ENCODE measurements at places on chromosomes 4 and X.

GRCh38 chr4:100889401-100889800 lies 371.6 kb upstream of the EMCN start:
- no peak for DNase-seq

GRCh38 chr4:113619526-113619925 lies 142.0 kb downstream of the CAMK2D start:
- DNase-seq: no peak

GRCh38 chrX:1493412-1493811 lies 40.7 kb upstream of the ASMTL start:
- DNase-seq: no peak

DNA sequence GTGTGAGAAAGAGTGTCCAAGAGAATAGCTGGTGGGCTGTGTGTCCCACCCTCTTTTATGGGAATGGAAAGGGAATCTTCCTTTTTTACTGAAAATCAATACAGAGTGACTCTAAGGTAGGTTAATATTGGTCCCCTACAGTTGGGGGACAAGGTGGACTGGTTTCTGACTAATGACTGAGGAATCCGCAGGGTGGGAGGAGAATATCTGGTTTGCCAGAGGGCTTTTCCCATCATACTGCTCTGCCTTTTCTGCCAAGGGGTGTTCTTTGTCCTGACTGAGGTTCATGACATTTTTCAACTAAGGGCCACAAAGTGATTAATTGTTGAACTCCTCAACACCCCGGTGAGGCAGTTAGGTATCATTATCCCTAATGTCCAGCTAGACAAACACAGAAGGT lies 261.6 kb downstream of the SPATA18 start:
- no peak for DNase-seq

- DNase-seq: no peak
Measured at GRCh38 chrX:20459410-20460350, 193.0 kb upstream of the RPS6KA3 start.

GRCh38 chr4:94175553-94176261 lies 32.0 kb upstream of the SMARCAD1 start:
- DNase-seq: no peak

GRCh38 chr4:55080174-55080865 lies 45.1 kb downstream of the KDR start:
- DNase-seq: no peak

DNA sequence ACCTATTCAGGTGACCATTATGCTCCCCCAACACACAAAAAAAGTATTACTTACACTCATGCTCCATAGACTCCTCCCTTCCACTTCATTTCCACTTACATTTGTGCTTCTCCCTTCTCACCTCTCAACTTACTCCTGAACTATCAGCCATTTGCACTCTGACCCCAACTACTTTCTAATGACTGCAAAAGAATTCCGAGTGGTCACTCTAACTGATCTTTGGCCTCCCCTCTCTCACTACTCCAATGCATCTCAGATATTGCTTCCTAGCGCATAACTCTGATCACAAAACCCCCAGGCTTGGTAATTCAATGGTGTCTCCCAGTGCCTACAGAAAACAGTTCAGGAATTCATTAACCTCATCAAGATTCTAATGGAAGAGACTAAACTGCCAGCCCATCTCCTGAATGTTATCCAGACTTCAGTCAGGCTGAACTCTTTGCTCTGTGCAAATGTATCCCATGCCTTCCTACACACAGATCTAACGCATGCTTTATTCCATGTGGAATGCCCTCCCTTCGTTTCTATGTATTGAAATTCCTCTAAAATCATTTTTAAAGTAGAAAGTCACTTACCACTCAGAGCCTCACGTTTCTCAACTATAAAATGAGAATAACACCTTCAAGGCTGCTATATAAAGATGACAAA lies 61.1 kb downstream of the FRYL start:
- no peak for DNase-seq

- DNase-seq: no peak
Measured at GRCh38 chrX:71095033-71095432, 618 bp upstream of the FOXO4 start.

GRCh38 chrX:42195506-42195905 lies 272.2 kb upstream of the CASK start:
- no peak for DNase-seq

DNA sequence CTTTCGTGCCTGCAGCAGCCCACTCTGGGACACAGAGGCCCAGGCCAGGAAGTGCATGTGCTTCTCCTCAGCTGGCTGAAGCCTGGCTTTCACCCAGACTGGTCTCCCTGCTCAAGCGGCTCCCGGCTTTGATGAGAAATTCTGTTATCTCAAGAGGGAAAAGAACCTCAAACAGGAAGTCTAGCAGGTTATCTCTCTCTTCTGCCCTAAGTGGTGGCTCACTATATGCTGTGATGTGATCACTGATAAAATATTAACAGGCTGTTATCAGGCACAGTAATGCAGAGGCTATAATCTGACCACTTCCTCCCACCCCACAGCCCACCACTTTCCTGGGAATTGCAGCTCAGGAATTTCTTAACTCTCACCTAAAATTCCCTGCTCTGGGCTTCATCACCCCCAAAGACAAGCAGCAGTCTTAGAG lies 13.3 kb downstream of the CLDN2 start:
- DNase-seq: no peak

GRCh38 chr4:144787365-144788258 lies 141.7 kb downstream of the HHIP start:
- no peak for DNase-seq

DNA sequence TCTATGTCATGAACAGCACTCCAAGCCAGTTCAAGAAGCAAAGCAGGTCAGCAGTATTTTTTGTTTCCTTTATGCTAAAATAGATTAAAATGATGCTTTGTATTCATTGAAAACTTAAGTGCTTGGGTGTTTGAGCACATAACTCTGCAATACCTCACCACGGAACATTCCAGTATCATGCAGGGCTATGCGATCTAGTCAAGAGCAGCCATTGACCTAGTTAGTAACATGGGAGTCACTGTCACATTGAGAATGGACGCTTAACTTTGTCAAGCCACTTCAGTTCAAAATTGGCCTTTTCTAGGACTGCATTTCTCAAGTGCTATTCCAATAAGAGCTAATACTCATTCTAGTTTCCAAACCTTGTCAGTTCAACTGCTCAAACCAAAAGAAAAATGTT lies 160.1 kb upstream of the FSTL5 start:
- no peak for DNase-seq

GRCh38 chr4:77047037-77047436 lies 28.8 kb downstream of the CCNI start:
- DNase-seq: no peak

DNA sequence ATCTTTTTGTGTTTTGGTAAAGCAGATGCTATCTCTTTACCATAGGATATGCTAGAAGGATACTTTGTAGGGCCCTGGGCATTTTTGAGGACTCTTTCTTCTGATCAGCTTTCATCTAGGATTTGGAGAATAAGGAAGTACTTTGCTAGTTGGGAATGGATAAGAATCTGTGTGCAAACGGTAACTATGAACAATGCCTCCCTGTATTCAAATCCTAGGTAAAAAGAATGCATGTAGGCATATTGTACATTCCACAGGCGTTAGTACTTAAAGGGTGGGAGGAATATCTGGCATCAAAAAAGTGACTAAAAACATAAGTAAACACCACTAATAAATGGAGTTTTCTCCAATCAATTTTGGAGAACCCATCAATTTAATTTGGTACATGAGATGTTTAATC lies 59.7 kb downstream of the SH3BGRL start:
- no peak for DNase-seq

DNA sequence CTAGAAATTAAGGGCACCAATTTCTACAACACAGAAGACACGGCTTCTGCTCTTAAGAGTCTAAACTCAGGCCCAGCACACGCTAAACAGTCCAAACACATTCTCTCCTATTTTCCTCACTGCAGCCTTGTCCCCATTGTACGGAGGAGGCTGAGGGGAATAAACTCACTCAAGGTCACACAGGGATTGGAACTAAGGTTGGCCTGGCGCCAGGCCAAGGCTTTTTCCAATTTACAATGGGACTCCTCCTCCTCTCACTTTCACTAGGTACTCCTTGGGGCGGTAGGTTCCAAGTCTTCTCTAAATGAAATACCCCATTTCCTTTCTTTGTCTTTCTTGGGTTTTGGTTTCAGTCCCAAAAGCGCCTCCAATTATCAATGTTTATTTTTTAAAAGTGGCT lies 48.7 kb upstream of the CRMP1 start:
- no peak for DNase-seq

DNA sequence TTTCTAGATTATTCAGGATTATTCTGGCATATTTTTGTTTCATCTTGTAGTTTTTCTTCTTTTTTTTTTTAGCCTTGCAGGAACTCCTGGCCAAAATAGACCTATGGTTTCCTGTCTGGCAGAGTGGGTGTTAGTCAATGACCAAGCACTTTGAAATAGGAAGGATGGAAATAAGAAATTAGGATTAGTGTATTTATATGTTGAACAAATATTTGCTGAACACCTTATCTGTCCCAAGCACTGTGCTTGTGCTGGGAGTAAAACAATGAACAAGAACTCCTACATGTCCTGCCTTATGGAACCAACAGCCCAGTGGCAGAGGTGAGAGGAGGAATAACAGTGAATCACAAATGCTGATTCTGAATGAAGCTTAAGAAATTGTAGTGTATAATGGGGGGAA lies 4.5 kb downstream of the MMRN1 start:
- DNase-seq: no peak

DNA sequence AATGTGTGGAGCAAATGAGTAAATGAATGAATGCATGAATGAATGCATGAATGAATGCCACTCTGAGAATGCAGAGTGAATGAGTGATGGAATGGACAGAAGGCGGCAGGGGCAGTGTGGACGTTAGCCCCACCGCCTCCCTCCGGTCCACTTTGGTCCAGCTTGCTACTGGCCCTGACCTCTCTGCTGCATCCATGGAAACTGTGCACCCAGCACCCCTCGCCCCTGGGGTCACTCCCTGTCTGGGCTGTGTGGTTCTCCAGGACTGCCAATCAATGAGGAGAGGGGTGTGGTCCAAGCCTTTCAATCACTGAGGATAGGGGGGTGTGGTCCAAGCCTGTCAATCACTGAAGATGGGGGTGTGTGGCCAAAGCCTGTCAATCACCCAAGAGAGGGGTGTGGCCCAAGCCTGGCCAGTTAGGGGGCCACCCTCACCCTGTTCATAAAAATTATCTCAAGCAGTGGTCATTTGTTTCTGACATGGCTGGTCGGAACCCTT lies 39.2 kb upstream of the ASMTL start:
- DNase-seq: no peak

DNA sequence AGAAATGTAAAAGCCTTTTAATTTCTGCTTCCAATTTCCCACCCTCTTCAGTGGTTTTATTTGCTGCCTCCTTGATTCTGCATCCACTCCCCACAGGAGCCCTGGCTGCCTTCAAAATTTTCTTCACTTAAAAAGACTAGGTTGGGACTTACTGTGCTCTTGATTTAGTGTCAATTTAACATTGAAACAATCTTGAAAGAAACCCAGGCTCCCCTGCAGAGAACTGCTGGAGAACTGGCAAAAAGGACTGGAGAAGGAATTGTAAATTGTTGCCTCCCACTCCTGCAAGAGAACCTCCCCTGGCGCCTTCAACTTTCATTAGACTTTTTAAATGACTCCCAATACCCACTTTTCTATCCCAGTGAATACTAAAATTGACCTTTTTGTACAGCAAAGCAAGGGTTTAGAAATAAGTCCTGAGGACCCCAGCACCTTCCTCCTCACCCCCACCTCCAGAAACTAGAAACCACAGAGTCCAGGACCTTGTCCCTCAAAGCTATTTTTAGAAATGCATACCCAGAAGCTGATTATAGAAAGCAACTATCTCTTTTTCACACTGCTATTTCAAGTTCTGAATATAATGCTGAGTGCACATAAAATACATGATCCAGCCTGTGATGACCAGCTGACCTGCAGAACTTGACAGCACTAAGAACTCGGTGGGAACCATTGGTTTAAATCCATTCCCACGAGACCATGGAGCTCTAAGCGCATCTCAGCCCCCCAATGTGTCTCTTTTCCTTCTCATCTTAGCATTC lies 155.5 kb downstream of the INPP4B start:
- peak; percentile 36 for DNase-seq

DNA sequence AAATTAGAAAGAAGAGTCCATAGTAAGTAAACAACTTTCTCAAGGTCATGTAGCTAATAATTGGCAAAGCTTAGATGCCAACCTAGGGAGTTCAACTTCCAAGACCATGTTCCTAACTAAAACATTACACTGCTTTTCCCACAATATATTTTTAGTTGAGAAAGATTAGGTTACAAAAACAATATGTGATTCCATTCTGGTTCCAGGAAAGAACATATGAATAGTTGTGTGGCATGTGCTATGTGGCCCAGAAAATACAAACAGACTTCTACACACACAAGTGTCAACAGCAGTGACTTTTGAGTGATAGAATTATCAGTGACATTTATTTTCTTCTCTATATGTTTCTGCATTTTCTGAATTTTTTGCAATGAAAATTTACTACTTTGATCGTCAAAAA lies 62.7 kb upstream of the EDNRA start:
- DNase-seq: no peak

- DNase-seq: no peak
Measured at GRCh38 chr4:165677081-165677480, 196.0 kb upstream of the TLL1 start.

DNA sequence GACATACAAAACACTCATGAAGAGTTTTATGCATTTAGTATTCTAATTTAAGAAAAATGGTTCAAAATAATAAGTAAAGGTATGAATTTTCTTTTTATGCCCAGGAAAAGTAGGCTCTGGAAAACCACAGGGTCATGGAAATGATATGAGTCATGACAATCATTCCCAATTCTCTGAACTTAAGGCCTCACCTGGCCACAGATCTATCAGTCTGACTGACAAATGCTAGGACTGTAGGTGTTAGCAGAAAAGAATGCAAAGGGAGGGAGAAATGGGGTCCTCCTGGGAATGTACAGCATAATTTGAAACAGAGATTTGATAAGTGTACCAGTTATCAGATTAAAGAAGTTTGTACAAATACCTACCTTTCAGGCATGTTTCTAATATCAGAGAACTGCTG lies 270.5 kb upstream of the ARSJ start:
- no peak for DNase-seq

DNA sequence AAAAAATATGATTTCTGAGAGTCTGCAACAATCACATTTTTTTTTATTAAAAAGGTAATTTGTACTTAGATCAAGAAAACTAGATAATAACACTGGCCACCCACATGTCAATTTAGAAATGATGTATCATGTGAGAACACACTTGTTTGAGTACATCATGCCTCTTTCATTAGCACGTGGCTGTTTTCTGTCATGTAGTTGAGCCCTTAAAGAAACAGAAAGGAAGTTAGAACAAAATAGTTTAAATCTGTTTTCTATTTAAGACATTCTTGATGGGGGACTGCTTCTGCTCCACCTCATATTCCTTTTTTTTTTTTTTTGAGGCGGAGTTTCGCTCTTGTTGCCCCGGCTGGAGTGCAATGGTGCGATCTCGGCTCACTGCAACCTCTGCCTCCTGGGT lies 207.5 kb downstream of the NSUN7 start:
- no peak for DNase-seq

All from hippocampal formation (tissue), 2 donors.